ENCODE measurements at places on chromosomes 1 and 21.

DNA sequence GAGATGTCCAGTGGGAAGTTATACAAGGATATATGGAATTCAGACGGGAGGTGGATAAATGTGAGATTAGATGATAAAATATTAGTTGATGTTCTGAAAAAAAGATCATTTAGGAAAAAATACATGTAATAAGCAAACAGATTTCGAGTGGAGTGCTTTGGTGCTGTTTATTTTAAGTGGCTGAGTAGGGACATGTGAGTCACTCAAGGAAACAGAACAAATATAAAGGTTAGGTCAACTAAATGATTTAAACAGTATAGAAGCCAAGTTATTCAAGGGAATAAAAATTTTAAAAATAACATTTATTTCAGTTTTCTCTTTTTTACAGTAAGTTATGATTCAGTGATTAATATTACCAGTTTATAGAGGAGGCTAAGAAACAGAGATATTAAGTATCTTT lies 1046.7 kb upstream of the B3GALT2 start:
- no peak for DNase-seq

- peak; percentile 42 for DNase-seq
Measured at GRCh38 chr1:155255243-155256007, at the start of gene ENTREP3. TSS of gene ENTREP3 (minus strand) at chr1:155255483. CDS start at chr1:155254877, 606 bp downstream.

DNA sequence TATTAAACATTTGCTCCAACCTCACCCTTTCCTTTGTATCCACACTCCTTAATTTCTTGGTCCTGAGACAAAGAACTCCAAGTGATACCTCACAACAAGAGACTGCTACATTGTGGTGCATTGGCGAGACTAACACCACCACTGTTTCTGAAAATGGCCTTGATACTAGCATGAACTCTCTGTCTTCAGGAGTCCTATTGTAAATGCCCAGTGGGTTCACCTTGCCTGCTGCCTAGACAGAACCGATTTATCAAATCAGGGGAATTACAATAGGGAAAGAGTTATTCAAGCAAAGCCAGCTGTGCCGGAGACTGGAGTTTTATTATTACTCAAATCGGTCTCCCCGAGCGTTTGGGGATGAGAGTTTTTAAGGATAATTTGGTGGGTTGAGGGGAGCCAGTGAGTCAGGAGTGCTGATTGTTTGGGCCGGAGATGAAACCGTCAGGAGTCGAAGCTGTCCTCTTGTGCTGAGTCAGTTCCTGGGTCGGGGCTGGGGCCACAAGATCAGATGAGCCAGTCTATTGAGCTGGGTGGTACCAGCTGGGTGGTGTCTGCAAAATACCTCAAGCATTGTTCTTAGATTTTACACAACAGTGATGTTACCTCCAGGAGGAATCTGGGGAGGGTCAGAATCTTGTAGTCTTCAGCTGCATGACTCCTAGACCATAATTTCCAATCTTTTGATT lies 83.1 kb downstream of the DESI2 start:
- no peak for DNase-seq

DNA sequence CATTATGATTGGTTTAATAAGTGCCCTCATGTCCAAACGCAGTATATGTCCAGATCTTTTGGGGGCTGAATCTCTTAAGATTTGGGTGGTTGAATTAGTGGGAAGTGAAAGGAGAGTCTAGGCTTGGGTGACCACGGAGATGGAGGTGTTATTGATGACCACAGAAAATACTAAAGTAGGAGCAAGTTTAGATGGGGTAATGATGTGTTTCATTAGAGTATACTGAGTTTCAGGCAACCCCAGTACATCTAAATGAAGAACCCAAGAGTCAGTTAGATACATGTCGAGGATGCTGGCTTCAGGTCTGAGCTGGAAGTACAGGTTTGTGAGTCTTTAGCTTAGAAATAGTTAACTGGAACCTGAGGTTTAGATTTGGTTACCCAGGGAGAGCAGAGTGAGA lies 6.5 kb upstream of the ZZZ3 start:
- DNase-seq: no peak

DNA sequence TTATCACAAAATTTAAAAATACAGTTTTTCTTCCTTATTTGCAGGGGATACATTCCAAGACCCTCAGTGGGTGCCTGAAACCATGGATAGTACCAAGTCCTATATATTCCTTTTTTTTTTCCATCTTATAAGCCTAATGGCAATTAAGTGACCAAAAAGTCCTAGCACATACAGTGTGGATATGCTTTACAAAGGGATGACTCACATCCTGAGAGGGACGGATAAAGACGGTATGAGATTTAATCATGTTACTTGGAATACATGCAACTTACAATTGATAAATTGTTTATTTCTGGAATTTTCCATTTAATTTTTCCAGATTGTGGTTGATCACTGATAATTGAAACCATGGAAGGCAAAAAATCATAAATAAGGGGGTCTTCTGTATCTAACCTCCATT lies 181.2 kb upstream of the BRINP3 start:
- DNase-seq: no peak

GRCh38 chr1:200980452-200980772 lies 43.1 kb downstream of the KIF21B start:
- DNase-seq: no peak

GRCh38 chr1:112866151-112866550 lies 89.8 kb downstream of the SLC16A1 start:
- DNase-seq: no peak

- no peak for DNase-seq
Measured at GRCh38 chr1:30040081-30041019, 683.0 kb downstream of the MATN1 start.

Data from stimulated activated CD8-positive, alpha-beta memory T cell treated with anti-CD3 and anti-CD28 coated beads, Interleukin-4, amount 100 ng/mL, for 1 hour (primary cell).